Neural crest cell (in vitro differentiated cells): ENCODE measurements at places on chromosomes 5 and 9.
A peak's percentile ranks its signal among the peaks of the same experiment; 100 is the strongest.

- H3K27me3 ChIP-seq = peaks cover 42% of the 10 kb centered on the region
- no peak overlapping the region for H3K27ac ChIP-seq
- no peak for DNase-seq
- H3K4me1 ChIP-seq = peaks cover 8% of the 10 kb centered on the region
- H3K4me3 ChIP-seq = no peak overlapping the region
Observed at GRCh38 chr5:135842737-135843136, 8.3 kb downstream of the SLC25A48 start.

DNA sequence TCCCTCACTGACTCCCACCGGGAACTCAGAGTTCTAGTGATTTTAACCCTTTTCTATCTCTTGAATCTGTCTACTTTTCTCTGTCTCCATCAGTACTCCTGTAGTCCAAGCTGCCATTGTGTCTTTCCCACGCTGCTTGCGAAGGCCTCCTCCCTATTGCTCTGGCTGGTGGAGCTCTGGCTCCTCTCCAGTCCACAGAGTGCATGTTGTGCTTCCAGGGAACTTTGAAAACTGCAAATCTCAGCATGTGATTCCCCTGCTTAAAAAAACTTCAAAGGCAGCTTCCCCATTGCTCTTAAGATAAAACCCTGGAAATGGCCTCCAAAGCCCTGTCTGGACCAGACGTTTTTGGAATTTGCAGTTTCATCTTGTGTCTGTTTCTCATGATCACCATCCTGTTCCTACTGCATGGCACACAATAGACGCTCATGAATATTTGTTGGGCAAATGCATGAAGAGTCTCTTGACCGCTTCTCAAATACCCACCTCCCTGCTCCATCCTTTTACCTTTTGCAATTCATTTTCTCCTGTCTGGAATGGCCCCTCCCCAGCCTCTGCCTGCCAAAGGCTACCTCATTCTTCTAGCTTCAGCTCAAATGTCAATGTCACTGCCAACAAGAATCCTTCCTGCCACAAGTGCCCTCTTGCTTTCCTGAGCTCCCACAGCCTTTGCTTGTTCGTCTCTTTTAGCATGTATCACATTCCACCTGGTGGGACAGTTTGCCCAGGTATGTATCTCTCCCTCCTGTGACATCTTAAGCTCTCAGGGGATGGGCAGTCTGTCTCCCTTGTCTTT lies 293.2 kb downstream of the ARHGAP26 start:
- DNase-seq = no peak
- peaks cover 2% of the 10 kb centered on the region for H3K27me3 ChIP-seq
- H3K36me3 ChIP-seq = no peaks in the 10 kb centered on the region
- H3K4me1 ChIP-seq = peaks cover 10% of the 10 kb centered on the region
- H3K27ac ChIP-seq = peak overlapping the region; percentile 15

- H3K36me3 ChIP-seq = no peaks in the 10 kb centered on the region
- peaks cover 10% of the 10 kb centered on the region for H3K27me3 ChIP-seq
- H3K27ac ChIP-seq = no peak overlapping the region
- no peak for DNase-seq
Observed at GRCh38 chr9:126524353-126525077, 89.2 kb upstream of the LMX1B start.

GRCh38 chr5:82129723-82130285 lies 148.3 kb downstream of the RPS23 start:
- no peaks in the 10 kb centered on the region for H3K4me1 ChIP-seq
- H3K4me3 ChIP-seq = no peak overlapping the region
- DNase-seq = no peak
- no peak overlapping the region for H3K27ac ChIP-seq

GRCh38 chr9:81256368-81256767 lies 433.0 kb downstream of the TLE1 start:
- no peak for DNase-seq
- H3K27me3 ChIP-seq = no peaks in the 10 kb centered on the region
- H3K36me3 ChIP-seq = no peaks in the 10 kb centered on the region
- no peak overlapping the region for H3K4me3 ChIP-seq
- H3K4me1 ChIP-seq = no peaks in the 10 kb centered on the region

DNA sequence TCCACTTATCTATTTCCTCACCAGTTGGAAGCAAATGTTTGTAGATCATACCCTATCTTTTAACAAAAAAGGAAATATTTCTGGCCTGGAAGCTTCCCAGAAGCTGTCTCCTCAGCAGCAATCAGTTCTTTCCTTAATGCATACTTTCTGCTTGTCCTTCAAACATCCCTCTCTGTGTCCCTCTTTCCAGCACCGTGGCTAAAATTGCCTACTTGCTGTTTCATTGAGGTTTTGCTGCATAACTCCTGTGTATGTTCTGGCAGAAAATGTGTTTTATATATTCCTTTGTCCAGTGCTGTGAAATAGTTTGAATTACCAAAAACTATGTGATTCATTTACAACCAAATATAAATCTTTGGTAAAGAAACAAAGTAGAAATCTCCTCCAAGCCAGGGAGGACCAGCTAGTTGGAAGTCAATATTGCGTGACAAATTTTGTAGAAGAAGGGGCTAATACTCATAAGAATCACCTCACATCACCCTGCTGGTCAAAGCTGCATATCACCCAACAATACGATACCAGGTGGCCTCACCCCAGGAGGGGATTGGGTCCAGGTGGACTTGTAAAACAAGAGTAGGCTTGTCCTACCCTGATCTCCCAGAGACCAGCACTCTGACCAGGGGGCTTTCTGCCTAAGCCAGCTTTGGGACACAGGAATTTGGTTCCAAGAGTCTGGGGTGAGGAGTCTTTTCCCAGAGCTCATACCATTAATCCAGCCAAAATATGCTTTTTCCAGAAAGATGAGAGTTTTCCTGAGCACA lies 198.4 kb upstream of the SNX2 start:
- no peak overlapping the region for H3K27ac ChIP-seq
- no peaks in the 10 kb centered on the region for H3K36me3 ChIP-seq
- DNase-seq = no peak
- H3K27me3 ChIP-seq = no peaks in the 10 kb centered on the region

DNA sequence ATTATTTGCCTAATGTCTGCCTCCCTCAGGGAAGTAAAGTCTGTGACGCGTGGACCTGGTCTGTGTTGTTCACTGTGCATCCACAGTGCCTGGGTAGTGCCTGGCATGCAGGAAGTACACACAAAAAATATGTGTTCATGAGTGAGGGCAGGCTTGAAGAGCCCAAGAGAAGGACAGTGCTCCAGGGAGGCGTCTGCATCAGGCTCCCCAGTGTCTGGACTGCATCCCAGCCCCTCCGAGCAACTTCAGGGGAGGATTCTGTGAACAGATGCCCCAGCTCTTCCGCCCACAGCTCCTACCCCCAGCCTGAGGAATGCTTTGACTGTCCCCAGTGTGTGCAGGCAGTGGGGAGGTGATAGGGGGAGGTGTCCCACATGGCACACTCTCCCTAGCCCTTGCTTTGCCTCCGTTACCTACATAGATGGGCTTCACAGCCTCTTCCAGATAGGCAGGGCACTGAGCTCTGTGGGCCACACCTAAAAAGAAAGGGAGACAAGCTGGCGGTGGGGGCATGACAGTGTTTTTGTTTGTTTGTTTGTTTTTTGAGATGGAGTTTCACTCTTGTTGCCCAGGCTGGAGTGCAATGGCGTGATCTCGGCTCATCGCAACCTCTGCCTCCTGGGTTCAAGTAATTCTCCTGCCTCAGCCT lies 25.4 kb downstream of the IRF1 start:
- H3K27ac ChIP-seq = no peak overlapping the region
- H3K4me3 ChIP-seq = no peak overlapping the region
- DNase-seq = no peak
- H3K27me3 ChIP-seq = no peaks in the 10 kb centered on the region
- H3K36me3 ChIP-seq = no peaks in the 10 kb centered on the region
